ENCODE measurements at places on chromosomes 6 and 20. TPM values are rescaled to one million over a fixed set of nuclear protein-coding genes. Genes with fewer than 3 reads are reported as not detected.

DNA sequence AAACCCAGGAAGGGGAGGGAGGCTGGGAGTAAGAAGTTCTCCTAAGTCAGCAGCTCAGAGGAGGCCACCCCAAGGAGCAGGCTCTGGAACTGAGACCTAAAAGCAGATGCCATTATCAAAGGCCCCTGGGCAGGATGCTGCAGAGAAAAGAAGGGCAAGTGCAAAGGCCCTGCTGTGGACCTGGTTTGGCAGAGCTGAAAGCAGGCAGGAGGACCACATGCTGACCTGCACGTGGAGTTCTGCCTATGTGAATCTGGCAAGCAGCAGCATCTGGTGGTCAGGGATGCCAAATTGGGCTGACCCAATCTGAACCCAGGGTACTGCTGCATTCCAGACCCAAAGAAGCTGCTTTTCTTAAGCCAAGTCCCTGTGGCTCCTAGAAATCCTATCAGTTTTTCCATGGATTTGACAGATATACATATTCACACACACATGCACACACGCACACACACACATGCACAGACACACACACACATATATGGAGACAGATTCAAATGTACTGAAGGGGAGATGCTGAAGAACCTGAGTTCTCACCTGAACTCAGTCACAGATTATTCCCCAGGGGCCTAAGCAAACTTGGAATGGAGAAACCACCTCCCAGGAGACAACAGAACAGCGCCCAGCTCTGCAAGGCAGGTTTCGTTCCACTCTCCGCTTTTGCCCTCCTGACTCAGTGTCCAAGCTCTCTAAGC, 119.9 kb downstream of the FOXA2 start:
- no peak for DNase-seq

DNA sequence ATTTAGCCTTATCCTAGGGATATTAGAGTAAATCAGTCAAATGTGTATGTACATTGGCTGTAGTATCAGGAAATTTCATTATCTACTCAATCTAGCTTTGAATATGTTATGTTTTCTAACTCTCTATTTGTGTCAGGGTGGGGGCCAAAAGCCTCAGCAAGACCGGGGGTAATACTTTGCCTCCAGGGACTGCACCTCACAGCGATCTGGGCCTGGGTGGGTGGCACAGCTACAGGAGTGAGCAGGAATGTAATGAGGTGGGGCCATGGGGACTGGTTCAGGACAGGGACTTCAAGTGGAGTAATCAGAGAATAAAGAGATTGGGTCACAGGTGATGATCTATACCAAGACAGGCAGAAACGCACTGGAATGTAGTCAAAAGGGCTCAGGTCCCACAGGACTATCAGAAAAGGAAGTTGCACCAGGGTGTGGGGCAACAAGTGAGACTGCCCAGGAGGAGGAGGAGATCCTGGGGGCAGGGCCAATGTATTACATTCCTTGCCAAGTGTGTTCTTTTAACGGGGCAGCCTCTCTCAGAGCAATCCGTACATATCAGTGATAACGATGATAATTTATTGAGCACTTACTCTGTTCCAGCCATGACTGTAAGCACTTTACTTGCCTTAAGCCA, 54.0 kb downstream of the PIGU start:
- DNase-seq: no peak

DNA sequence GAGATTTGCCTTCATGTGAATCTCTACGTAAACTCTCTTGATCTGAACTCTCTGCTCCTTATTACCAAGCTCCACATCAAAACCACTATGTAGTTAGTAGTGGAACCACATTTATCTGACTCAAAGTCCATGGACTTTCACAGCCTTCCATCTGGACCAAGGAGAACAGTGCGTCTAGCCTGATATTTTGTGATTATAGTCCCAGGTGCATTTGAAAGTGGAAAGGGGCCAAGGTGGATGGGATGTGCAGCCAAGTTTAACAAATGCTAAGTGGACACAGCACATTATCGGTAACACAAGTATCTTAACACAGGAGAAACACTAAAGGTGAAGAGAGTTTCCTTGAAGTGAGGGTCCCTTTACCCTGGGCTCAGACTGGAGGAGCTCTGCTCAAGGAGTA, 281.2 kb upstream of the SGK1 start:
- DNase-seq: no peak

DNA sequence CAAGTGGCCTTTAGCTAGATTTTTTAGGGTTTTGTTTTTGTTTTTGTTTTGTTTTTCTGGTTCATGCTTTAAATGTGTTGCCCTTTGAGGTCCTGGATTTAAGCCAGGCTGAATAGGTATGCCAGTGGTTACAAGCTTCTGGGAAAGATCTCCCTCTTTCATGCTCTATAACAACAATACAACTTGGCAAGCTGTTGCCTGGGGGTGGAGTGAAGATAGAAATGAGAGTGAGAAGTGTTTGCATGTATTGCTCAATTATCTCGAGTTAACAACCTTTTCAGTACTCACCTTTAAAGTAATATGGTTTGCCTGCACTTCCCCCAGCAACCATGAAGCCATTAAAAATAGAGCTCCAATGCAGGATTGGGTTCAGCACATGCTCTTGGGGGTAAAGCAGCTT, 19.2 kb upstream of the HAO1 start:
- DNase-seq: peak; percentile 36

DNA sequence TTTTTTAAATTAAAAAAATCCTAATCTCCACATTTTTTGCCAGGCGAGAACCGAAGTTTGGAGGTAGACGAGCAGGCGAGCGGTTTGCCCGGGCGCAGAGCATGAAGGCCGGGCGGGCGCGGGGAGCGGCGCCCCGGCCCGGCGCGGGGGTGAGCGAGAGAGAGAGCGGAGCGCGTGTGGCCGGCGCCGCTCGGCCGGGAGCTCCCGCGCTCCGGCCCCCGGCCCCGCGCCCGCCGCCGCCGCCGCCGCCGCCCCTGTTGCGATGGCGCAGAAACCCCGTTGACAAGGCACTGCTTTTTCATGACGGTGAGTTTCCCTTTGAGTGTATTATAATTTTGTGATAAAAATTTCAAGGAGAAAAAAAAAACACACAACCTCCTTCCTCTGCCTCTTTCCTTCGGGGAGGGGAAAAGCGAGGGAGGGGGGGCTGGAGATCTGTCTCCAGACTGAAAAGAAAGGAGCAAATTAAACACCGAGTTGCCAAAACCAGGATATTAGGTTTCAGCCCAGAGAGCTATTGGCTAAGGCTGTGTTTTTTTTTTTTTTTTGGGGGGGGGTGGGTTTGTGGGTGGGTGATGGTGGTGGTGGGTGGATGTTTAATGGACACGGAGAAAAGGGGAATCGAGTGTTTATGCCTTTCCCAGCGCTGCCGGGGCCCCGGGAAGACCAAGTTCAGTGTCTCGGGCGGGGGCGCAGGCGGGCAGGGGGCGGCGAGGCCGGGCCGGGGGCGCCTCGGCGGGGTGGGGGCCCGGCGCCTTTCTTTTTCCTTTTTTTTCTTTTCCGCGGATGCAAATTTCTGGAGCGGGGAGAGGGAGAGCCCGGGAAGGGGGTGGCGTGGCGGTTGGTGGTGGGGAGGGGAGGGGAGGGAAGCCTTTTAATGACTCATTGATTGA, at the start of gene BICRAL:
Gene BICRAL (plus strand): TSS at position 257 of the 893 bp plus-strand sequence. CDS start 39,971 bp downstream, outside the sequence.
- peak; percentile 53 for DNase-seq

DNA sequence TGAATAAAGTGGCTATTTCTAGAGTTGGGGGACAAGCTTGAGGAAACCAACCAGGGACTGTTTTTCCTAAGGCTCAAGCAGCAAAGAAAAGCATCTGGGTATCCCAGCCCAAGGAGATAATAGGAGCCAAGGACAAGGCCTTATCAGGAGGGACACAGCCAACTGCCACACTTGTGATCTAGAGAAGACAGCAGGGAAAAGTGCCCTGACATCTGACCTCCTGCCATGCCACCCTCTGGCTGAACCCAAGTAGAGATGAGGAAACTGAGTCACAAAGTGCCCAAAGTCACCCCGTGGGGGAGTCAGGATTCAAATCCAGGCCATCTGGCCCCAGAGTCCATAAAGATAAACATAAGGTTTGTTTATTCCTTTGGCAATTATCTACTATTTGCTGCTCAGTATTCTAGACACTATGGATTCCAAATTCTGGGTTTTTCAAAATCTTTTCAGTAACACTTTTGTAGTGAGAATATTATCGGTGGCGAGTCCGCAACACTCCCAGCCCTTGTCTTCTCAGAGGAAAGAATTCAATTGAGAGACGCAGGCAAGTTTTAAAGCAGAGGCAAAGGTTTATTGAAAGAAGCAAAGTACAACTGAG, 3.5 kb upstream of the LBP start:
- DNase-seq: no peak

DNA sequence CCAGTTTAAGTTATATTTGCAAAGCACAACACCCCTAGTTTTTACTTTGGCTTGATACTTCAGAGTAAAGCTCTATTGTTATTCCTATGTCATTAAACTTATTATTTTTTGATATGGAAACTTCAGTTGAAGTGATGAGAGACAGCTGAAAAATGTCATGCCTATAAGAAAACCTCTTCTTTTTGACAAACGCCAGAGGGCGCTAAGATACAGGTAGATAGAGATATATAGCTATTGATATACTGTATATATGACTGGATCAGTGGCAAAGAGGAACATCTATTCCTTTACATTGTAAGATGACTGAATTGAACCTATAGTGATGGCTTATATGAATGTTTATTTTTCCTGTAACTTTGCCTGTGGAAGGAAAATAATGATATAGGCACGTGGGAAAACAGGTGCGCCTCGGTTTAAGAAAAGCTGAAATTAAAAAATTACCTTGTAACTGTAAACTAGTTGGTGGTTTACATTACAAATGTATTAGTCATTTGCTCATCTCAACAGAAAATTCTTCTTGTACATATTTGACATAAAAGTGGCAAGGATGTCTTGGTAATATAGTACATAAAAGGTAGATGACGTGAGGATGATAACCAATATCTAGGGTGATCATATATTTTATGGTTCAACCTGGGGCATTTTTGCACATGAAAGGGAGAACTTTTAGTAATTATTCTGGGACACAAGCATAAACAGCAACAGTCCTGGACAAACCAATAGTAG, 74.1 kb downstream of the LAMA4 start:
- DNase-seq: peak; percentile 76

DNA sequence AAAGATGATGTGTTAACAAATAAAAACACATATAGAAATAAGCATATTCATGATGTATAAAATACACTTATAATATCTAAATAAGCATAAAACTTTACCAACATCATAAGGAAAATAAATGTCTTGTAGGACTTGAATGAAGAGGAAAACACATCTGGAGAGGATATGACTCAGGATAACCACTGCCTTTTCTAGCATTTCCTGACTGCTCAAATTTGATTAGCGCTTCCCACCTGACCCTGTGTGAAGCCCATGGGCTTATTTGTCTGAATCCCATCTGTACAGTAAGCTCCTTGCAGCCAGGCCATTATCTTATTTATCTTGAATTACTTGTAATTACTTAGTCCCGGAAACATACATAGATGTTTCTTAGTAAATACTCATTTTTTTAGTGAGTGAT, 608.6 kb downstream of the COL12A1 start:
- DNase-seq: peak; percentile 62

GRCh38 chr20:63769891-63770474, 30.4 kb downstream of the SLC2A4RG start:
- no peak for DNase-seq

Gene SAMD5
- total RNA-seq: 3.1 TPM

Gene BNIP5
- not detected for total RNA-seq

Gene FILIP1
- total RNA-seq: under 0.01 TPM

Data from bronchial epithelial cell (primary cell).